Cerebellum (tissue), 4 donors: ENCODE measurements at places on chromosomes 16 and 17. TPM values are rescaled to one million over a fixed set of nuclear protein-coding genes. Genes with fewer than 3 reads are reported as not detected.

Gene PDIA2
- total RNA-seq, result 2.7 TPM

DNA sequence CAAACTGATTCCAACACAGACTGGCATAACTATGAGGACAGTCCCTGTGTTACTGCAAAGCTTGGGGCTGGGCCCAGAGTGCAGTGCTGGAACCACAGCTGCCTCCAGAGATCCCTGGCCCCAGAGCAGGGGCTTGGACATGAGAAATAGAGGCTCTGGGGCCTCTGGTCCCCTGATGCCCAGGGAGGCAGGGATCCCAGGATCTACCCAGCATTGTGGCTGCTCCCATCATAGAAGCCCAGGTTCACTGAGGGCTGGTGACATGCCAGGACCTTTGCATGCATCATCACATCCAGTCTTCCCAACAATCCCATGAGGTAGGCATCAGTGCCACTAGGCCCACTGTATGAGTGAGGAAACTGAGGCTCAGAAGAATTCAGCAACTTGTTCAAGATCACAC is 95.8 kb downstream of the TMEM132E start:
- no peak for DNase-seq

DNA sequence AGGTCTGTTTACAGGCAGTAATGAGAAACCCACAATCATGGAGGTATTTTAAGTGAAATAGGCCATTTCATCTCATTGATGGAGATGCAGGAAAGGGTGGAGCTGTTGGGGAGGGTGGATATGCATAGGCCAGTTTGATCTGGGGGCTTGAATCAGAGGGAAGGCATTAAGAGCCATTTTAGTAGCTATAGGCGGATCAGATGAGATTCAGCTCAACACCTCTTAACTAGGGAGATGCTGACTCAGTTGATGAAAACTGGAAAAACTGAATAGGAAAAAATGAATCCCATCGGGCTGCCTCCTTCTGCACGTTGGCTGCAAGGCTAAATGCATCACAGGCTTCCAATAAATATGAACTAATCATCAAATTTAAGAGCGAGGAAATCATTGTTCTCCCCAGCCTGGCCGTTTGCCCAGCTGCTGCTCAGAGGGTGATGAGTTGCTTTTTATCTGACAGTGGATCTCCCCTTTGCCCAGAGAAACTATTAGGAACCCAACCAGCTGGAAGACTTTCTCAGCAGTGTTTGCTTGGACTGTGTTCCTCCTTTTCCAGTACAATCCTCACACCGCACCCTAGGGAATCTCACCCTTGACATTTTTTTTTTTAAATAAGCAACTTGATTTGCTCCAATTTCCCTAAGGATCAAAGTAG is 149.6 kb downstream of the SOX9 start:
- no peak for DNase-seq

DNA sequence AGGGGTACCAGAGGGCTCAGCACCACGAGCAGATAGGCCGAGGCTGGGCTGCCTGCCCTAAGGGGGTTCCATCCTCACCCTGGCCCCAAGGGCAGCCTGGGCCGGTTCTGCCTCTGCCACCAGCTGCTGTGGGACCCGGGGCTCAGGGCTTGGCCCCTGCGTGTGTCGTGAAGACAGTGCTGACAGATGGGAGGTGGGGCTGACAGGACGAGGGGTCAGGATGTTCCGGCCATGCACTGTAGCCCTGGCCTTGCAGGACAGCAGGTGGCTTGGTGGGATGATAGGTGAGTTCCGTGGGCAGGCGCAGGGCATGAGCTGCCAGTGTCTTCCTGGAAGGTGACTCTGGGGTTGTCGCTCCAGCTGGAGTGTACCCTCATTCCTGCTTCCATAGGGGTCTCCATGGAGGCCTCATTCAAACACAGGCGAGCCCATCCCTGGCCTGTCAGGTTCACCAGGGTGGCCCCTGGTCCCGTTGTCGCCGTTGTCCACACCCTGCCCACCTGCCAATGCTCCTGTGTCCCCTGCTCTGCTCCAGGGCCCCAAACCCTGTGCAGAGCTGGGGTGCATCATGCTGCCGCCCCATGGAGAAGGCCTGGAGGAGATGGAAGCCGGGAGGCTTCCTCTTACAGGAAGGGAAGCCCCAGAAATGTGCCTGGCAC is 57.2 kb downstream of the WDR45B start:
- no peak for DNase-seq

Gene MYO15A
- 1.6 TPM for total RNA-seq

Gene SMPD3
- 40.6 TPM for total RNA-seq

GRCh38 chr17:68456339-68457167 is 743 bp downstream of the WIPI1 start:
- DNase-seq, result peak; percentile 78

Gene KRTAP1-4
- total RNA-seq, result not detected

DNA sequence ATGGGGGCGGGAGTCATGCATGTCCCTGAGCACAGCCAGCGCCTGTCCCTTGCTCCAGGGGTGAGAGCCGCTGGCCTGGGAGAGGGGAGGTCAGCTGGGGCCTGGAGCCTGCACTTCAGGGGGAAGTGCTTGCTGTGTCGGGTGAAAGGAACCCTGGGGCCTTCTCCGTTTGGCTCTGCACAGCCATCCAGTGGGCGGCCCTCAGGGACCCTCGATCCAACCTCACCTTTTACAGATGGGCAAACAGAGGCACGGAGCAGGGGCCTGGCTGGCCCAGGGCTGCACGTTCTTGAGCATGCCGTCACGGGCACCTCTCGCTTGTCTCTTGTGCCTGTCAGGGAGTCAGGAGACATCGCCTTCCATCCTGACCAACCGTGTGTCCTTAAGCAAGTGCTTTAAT is 1.8 kb downstream of the SNX20 start:
- no peak for DNase-seq

Gene C17orf58
- total RNA-seq, result 17.0 TPM

Gene SLC22A31
- total RNA-seq, result 0.91 TPM

DNA sequence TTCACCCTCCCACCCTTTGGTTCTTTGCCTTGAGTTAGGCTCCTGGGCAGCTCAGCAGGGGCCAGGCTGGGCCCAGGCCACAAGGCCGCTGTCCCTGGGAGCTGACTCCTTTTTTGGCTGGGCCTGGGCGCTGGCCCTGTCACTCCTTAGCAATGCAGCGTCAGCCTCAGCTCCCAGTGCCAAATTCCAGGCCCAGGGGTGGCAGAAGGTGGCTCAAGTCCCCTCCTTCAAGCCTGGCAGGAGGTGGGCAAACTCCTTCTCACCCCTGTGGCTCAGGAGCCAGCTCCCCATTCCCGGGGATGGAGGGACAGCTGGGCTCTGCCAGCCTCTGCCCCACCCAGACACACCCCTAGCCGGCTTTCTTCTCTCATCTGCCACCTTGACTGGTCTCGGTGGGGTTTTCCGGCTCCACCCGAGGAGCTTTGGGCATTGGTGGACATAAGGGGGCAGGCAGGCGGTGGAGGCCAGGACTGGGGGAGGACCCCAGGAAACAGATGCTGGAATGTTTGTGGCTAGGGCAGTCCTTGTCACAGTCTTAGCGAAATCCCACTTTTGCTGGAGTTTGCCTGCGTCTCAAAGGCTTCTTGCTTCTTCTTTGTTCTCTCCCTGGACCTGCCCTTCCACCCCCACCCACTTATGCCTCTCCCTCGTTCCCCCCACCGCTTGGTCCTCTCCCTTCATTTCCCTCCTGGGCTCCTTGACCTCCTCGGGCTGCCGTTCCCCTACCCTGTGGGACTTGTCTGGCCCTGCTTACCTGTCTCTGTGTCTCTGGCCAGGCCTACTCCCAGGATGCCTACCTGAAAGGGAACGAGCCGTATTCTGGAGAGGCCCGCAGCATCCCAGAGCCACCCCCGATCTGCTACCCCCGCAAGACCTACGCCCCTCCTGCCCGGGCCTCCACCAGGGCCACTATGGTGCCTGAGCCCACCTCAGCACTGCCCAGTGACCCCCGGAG is 37.4 kb downstream of the ARHGAP23 start:
- peak; percentile 70 for DNase-seq

GRCh38 chr17:67994817-67995569 is 1.3 kb downstream of the C17orf58 start:
- peak; percentile 72 for DNase-seq

DNA sequence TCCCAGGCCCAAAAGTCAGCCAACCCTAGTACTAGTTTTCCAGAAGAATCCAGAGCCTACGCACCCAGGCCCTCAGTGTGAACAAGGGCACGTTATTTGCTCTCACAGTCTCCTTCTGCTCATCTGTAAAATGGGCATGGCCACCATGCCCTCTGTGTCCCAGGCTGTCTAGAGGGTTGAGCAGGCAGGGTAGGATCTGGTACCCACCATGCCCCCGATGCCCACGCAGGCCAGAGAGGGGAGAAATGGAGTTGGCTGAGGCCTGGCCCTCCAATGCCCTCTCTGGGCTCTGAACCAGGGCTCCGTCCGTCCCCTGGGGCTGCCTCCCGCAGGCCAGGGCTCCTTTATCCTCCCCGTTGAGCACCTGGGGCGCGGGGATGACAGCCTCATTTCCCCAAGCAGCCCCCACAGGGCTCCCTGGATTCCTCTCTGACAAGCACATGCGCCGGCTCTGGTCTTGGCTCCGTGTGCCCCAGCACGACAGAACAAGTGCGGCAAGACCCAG is 9.1 kb upstream of the BAHCC1 start:
- no peak for DNase-seq

- no peak for DNase-seq
These were observed 2.3 kb downstream of the LIMD2 start for GRCh38 chr17:63697341-63698286.

- DNase-seq, result peak; percentile 92
These were observed 10.3 kb upstream of the MSL1 start for GRCh38 chr17:40111221-40112128.

DNA sequence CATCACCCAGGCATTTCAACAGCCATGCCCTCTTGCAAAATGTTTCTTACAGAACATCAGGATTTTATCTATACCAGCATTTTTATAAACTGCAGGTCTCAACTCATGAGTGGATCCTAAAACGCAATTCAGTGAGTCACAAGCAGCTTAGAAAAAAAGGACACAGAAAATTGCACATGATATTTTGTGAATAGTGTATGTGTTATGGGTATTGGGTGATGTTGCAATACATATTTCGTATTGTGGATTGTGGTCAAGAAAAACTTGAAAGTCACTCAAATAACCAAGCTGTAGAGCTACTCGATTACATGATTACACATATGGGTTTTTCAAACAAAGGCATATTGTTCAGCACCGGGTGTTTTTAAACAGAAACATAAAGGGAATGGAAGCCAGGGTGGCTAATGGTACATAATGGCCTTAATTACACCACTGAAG is 1.4 kb downstream of the WIPI1 start:
- no peak for DNase-seq

Gene ZDHHC1
- total RNA-seq, result 6.8 TPM

DNA sequence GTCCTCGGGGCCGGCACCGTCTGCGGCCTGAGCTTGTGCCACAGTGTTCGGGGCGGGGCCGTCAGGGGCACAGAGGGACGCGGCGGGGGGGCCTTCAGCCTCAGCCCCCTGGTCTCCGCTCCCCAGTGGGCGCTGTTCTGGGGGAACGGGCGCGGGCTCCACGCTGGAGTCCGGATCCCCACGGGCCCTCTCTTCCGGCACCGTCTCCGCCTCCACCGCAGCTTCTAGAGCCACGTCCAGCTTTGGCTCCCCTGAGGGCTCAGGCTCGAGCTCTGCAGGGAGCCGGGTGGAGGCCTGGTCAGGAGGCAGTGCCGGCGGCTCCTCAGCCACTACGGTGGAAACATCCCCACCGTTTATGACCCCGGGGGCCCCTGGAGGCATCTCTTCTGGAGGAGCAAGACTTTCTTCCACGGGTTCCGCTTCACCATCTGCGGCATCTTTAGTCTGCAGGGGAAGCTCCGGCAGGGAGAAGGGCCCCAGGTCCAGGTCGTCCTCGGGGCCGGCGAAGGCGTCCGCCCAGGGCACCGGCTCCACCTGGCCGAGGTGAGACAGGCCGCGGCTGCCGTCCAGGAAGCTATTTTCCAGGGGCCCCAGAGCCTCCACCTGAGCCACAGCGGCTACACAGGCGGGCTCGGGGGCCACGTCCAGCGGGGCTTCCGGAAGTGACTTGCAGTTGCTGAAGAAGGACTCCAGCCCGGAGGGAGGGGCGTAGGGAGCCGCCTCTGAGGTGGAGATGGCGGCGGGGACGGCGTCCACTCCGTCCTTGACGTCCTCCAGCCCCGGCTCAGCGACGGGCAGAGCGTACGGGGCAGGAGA is 62.4 kb downstream of the ZNF778 start:
- no peak for DNase-seq

Gene KRTAP4-1
- total RNA-seq, result not detected

DNA sequence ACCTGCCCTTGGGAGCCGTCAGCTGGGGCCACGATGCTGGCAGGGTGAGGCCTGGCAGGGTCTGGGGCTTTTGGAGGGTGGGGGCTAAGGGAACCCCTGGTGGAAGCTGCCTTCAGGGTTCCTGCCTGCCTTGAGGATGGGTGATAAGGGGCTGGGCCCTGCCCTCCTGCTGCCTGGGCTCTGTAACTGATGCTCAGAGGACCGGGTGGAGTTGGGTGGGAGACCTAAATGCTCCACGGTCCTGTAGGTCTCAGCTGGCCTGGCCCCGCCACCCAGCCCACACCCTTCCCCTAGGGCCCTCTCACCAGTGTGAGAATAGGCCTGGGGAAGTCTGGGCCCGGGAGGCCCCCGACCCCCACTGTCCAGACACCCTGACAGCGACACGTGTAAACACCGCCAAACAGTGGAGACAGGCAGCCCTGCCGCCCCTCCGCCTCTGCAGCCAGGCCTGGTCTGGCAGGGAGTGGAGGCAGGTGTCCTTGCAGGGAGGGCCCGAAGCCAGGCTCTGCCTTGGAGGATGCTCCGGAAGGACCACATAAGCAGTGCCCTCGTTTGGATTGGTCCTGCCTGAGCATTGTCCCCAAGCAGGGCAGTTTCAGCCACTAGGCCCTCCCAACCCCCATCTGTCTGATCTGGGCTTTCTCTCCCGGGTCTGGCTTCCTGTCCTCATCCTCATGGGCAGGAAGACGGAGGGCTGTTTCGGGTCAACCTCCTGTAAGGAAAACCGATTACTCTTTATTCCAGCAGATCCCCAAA is 6.5 kb upstream of the BAHCC1 start:
- peak; percentile 95 for DNase-seq

DNA sequence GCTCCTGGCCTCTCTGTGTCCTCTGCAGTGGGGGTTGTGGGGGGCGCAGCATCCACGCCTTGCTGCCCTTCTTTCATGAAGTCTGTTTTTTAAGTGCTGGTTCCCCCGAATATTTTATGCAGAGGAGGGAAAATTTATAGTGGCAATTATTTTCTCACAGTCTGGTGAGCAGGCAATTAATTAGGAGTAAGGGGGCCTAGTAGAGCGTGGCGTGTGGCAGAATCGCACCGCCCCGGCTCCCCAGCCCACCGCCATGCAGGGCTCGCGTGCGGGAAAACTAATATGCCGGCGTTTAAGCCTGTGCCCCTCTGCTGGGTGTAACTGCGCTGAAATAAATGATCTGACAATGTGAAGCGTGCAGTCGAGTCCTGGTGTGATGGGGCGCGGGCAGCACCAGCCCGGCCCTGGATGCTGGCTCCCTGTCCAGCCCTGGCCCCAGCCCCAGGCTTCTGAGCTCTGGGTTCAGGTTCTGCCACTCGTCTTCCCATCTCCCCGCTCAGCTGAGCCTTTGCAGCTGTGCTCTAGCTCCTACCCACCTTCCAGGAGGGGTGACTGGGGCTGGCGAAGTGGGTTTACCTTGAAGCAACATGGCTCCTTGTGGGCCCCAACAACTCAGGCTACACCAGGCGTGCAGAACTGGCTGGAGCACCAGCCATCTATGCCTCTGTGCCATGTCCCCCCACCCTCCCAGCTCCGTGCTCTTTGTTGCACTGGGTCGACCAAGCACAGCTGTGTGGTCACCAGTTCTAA is 13.8 kb downstream of the ENGASE start:
- DNase-seq, result no peak
